ENCODE measurements at places on chromosomes 2 and 18. TPM values are rescaled to one million over a fixed set of nuclear protein-coding genes. Genes with fewer than 3 reads are reported as not detected.
A peak's percentile ranks its signal among the peaks of the same experiment; 100 is the strongest.

- no peak overlapping the region for H3K27ac ChIP-seq
- peaks cover 3% of the 10 kb centered on the region for H3K4me1 ChIP-seq
- no peak overlapping the region for H3K4me3 ChIP-seq
Observed at GRCh38 chr18:2587788-2588187, 16.4 kb downstream of the NDC80 start.

- H3K4me3 ChIP-seq, result no peak overlapping the region
- no peak overlapping the region for H3K27ac ChIP-seq
- H3K36me3 ChIP-seq, result no peaks in the 10 kb centered on the region
- H3K27me3 ChIP-seq, result no peaks in the 10 kb centered on the region
Observed at GRCh38 chr2:132473174-132473883, 56.7 kb downstream of the GPR39 start.

The MEP1B gene
- not detected for polyA plus RNA-seq

DNA sequence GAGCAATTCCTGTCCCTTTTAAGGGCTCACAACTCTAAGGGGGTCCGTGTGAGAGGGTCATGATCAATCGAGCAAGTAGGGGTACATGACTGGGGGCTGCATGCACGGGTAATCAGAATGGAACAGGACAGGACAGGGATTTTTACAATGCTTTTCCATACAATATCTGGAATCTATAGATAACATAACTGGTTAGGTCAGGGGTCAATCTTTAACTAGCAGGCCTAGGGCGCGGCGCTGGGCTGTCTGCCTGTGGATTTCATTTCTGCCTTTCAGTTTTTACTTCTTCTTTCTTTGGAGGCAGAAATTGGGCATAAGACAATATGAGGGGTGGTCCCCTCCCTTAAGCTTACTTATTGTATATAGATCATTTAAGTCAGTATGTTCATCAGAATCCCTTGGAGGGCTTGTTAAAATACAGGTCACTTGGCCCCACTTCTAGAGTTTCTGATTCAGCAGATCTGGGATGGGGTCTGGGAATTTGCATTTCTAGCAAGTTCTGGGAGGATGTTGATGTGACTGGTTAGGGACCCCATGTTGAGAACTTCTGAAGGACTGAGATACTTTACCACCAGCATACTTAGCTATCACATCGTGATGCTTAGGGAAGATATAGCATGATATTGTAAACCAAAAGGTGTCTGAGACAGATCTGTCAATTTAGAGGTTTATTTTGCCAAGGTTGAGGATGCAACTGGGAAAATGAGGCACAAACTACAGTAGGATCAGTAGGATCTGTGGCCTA lies 2.8 kb upstream of the INPP4A start:
- H3K4me1 ChIP-seq, result peaks cover 3% of the 10 kb centered on the region
- no peaks in the 10 kb centered on the region for H3K36me3 ChIP-seq
- H3K27me3 ChIP-seq, result no peaks in the 10 kb centered on the region
- no peak overlapping the region for H3K4me3 ChIP-seq
- DNase-seq, result no peak
- no peak overlapping the region for H3K27ac ChIP-seq

- no peak overlapping the region for H3K27ac ChIP-seq
- no peak for DNase-seq
- H3K36me3 ChIP-seq, result no peaks in the 10 kb centered on the region
- H3K27me3 ChIP-seq, result no peaks in the 10 kb centered on the region
Observed at GRCh38 chr2:2056531-2056930, 274.5 kb downstream of the MYT1L start.

GRCh38 chr2:217066510-217067270 lies 206.8 kb upstream of the TNP1 start:
- H3K4me3 ChIP-seq, result no peak overlapping the region
- peaks cover 7% of the 10 kb centered on the region for H3K4me1 ChIP-seq
- no peaks in the 10 kb centered on the region for H3K27me3 ChIP-seq
- peak; percentile 45 for DNase-seq

DNA sequence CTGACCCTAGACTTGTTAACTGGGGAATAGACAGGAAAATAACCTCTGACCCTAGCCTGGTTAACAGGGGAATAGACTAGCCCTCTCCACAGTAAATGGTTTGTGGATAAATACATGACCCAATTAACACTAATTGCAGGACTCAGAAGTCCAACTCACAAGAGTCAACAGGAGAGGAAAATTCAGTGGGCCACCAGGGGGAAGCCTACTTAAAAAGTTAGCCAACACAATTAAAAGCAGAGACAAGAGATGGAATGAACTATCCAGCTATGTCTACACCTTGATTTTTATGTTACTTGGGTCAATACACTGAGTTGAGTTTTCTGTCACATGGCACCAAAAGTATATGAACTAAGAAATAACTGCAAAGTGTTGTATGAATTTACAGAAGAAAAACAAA lies 158.8 kb upstream of the SLC39A10 start:
- no peak overlapping the region for H3K27ac ChIP-seq
- peak; percentile 19 for DNase-seq
- H3K4me3 ChIP-seq, result no peak overlapping the region
- no peaks in the 10 kb centered on the region for H3K36me3 ChIP-seq
- H3K27me3 ChIP-seq, result no peaks in the 10 kb centered on the region

DNA sequence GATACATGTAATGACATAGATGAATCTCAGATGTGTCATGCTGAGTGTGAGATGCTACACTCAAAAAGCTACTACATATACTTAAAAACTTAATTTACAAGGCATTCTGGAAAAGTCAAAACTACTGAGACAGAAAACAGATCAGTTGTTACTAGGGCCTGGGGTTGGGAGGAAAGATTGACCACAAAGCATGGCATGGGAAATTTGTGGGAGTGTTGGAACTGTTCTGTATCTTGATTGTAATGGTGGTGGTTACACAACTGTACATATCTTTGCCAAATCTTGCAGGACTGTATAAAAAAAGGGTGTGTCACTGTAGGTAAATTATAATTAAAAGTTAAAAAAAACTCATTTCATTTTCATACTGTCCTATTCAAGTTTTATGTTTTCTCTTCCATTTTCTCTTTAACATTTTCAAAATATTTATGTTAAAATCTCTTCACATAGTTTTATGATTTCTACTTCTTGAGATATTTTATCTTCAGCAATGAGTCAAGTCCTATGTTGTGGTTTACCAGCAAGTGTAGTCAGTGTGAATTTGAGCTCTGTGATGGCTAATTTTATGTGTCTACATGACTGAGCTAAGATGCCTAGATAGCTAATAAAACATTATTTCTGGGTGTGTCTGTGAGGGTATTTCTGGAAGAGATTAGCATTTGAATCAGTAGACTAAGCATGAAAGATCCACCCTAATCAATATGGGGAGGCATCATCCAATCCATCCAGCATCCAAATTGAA lies 58.6 kb upstream of the VRK2 start:
- H3K27ac ChIP-seq, result no peak overlapping the region
- H3K27me3 ChIP-seq, result no peaks in the 10 kb centered on the region
- DNase-seq, result peak; percentile 72
- no peaks in the 10 kb centered on the region for H3K4me1 ChIP-seq
- no peak overlapping the region for H3K4me3 ChIP-seq

The TNFAIP6 gene
- polyA plus RNA-seq, result 28.5 TPM

The IL37 gene
- polyA plus RNA-seq, result not detected

DNA sequence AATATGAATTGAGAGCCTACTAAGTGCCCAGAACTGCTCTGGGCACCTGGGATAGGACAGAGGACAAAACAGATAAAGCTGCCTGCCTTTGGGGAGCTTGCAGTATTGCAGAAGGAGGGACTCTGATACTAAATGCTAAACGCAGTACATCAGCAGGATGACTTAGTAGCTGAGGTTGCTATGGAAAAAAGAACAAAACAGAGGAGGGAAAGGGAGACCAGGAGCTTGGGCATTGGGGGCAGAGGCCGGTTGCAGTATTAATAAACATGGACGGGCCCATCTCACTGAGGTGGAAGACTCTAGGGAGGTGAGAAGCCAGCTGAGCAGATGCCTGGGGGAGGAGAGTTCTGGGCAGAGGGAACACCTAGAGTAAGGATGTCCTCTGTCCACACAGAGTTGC lies 66.1 kb upstream of the SP3 start:
- H3K27me3 ChIP-seq, result no peaks in the 10 kb centered on the region
- peaks cover 3% of the 10 kb centered on the region for H3K4me1 ChIP-seq
- no peak overlapping the region for H3K4me3 ChIP-seq
- peak; percentile 21 for DNase-seq

DNA sequence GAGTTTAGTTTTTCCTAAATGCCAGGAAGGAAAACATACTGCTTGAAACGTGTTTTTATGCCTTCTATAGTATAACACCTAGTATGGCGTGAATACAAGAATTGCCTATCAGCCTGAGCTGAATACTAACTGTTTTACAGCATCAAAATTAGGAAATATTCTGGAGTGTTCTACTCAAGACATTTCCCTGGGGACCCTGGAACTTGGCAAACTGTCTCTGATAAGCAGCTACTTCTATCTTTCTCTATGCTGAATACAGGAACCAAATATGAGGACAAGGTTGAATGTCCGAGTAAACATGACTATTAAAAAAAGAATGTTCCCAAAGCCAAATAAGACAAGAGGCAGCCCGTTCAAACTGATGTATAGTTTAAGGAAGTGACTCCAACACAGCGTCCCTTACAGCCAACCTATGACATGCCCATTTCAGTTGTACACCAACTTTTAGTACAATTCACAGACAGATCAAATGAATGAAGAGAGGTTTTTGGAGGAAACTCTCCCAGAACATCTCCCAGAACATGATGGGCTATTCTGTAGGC lies 951.3 kb upstream of the ACVR2A start:
- H3K36me3 ChIP-seq, result no peaks in the 10 kb centered on the region
- H3K4me3 ChIP-seq, result no peak overlapping the region
- no peaks in the 10 kb centered on the region for H3K4me1 ChIP-seq
- H3K27me3 ChIP-seq, result no peaks in the 10 kb centered on the region
- no peak for DNase-seq
- H3K27ac ChIP-seq, result no peak overlapping the region

DNA sequence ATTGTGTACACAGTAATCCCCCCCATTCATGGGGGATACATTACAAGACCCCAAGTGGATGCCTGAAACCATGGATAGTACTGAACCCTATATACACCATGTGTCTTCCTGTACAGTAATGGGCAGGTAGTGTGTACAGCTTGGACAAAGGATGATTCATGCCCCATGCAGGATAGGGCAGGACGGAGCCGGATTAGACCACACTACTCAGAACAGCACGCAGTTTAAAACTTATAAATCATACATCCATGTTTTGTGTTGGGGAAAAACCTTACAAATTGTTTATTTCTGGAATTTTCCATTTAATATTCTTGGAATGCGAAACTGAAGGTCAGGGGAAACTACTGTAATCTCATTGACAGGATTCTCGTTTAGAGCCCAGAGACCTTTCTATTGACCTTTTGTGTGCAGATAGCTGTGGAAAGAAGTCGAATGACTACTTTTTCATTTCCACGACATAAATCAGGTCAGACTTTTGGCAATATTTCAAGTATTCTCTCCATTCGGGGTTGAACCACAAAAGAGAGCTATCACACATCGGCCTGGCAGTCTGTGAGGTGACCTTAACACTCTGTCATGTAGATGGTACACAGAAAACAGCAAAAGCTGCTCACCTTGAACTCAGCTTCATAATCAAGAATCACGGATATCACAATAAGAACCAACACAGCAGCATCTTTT lies 9.9 kb upstream of the YPEL5 start:
- no peak for DNase-seq
- H3K4me1 ChIP-seq, result no peaks in the 10 kb centered on the region
- peaks cover 5% of the 10 kb centered on the region for H3K27me3 ChIP-seq
- H3K36me3 ChIP-seq, result no peaks in the 10 kb centered on the region
- H3K4me3 ChIP-seq, result no peak overlapping the region

GRCh38 chr2:64727013-64727767 lies 73.5 kb upstream of the SERTAD2 start:
- H3K27me3 ChIP-seq, result no peaks in the 10 kb centered on the region
- no peak overlapping the region for H3K27ac ChIP-seq
- H3K4me3 ChIP-seq, result no peak overlapping the region

- H3K27me3 ChIP-seq, result no peaks in the 10 kb centered on the region
- H3K4me1 ChIP-seq, result no peaks in the 10 kb centered on the region
- no peaks in the 10 kb centered on the region for H3K36me3 ChIP-seq
- DNase-seq, result no peak
Observed at GRCh38 chr2:179253226-179253625, 11.4 kb downstream of the SESTD1 start.

DNA sequence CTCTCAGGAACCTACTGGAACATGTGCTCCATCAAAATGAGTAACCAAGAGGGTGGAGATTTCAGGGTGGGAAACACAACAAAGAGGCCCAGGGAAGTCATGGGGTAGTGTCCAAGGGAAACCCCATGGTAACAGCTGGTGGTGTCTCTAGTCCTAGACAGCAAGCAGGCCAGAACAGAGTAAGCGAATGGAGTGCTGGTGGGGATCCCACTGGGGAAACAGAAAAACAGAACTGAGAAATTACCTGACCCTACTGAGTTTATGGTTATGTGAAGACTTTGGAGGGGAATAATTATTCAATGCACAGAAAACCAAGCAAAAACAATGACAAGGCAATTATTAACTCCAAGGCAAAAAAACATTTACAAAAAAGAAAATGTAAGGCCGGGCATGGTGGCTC lies 16.9 kb downstream of the ERCC3 start:
- H3K36me3 ChIP-seq, result peaks cover 29% of the 10 kb centered on the region
- DNase-seq, result no peak
- H3K27ac ChIP-seq, result no peak overlapping the region
- H3K4me1 ChIP-seq, result no peaks in the 10 kb centered on the region
- H3K4me3 ChIP-seq, result no peak overlapping the region

DNA sequence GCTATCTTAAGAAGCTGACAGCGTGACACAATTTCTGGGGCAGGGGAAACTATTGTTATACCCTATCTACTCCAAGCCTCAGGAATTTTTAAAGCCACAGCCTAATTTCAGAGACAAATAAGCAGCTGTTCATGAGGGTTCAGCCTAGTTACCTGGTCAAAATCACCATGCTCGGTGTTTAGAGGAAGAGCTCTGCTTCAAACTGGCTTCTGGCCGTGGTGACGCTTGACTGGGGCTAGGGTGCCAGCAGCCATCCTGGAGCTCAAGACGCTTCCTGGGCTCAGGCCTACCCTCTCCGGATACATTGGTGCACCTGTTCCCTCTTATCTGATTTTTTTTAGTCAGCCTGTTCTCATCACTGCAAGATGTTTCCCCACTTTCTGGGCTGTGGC lies 41.7 kb downstream of the FRZB start:
- no peak overlapping the region for H3K4me3 ChIP-seq
- no peaks in the 10 kb centered on the region for H3K36me3 ChIP-seq
- H3K27me3 ChIP-seq, result peaks cover 2% of the 10 kb centered on the region
- H3K27ac ChIP-seq, result no peak overlapping the region
- DNase-seq, result peak; percentile 27

The CXCR1 gene
- polyA plus RNA-seq, result not detected

The ICOS gene
- polyA plus RNA-seq, result not detected

The REG1B gene
- polyA plus RNA-seq, result not detected

DNA sequence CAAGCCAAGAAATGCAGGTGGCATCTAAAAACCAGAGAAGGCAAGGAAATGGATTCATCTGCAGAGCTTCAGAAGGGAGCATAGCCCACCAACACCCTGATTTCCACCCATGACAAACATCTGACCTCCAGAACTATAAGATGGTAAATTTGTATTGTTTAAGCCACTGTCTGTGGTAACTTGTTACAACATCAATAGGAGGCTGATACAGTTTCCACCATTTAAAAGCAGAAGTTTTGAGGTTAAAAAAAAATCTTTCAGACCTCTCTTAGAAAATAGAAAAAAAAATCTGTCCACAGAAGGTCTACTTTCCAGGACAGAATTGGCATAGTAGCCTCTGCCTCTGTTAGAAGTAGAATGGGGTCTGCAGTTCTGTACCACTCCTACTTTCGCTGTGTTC lies 37.2 kb downstream of the SLC40A1 start:
- H3K27me3 ChIP-seq, result no peaks in the 10 kb centered on the region
- no peak overlapping the region for H3K27ac ChIP-seq
- DNase-seq, result no peak
- no peak overlapping the region for H3K4me3 ChIP-seq
